H9 (cell line): ENCODE measurements at places on chromosomes 5 and 9.

DNA sequence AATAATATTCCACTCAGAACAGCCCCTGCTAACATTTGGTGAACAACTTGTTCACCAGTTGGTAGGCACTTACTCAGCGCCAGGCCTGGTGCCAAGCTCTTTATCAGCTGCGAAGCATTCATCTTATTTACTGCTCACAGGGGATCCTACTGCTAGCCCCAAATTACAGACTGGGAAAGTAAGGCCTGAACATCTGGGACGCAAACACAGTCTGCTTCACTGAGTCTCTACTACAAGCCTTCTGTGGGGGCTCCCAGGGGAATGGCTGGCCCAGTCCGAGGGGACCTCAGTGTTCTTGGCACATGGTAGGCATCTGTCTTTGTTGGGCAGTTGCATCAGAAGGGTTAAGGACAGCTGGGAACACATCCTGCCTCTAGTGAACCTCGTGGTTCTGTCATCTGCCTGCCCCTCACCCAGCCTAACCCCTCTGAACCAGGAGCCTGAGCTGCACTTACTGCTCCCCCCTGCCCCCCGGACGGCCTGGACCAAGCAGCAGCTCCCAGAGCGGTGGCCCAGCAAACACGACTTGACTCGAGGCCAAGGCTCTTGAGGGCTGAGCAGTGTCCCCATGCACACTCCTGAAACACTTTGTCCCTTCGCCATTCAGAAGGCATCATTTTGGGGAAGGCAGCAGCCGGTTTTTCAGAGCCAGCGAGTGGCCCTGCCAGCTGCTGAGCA, at the start of gene PHYHD1:
Gene PHYHD1 (plus strand): TSS at position 602 of the 678 bp plus-strand sequence. CDS start 1,342 bp downstream, outside the sequence.
- DNase-seq = no peak

DNA sequence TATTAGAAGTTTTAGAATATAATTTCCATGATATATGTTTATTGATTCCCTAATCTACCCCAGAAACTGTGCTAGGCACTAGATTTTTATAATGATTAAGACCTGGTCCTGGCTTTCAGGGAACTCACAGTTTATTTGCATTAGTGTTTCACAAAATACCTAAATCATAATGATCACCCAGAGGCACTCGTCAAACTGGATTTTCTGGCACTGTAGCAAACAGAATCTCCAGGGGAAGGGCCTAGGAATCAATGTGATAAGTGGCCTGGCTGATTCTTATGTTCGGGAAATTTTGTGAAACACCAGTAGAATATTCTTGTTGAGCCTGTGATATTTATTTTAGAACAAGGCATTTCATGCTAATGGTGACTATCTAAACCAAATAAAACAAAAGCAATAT, 37.4 kb upstream of the SRP19 start:
- DNase-seq = no peak

DNA sequence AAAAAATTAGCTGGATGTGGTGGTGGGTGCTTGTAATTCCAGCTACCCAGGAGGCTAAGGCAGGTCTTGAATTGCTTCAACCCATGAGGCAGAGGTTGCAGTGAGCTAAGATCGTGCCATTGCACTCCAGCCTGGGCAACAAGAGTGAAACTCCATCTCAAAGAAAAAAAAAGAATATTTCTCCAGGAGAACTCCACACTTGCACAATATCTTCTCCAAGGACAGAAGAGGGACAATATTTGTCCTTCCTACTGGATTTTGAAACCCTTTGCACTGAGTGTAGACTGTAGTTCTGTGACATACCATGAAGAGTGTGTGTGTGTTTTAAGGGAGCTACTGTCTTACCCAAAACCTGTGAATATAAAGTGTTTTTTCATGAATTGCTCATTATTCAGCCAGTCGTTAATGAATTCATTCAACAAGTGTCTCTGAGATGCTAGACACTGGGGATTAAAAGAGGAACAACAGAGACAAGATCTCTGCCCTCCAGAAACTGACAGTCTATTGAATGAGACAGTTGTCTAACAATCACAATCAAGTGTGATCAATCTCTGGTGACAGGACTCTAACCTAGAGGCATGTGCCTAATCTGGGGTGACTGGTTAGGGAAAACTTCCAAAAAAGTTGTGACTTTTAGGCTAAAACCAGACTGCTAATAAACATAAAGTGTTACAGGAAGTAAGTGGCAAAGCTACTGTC, 9.8 kb upstream of the UBE2D2 start:
- no peak for DNase-seq

- DNase-seq = no peak
Observed at GRCh38 chr5:142499591-142500226, 174.9 kb upstream of the SPRY4 start.

- no peak for DNase-seq
Observed at GRCh38 chr9:78144663-78145377, 91.1 kb upstream of the CEP78 start.

- no peak for DNase-seq
Observed at GRCh38 chr9:114619191-114619761, 8.2 kb downstream of the TMEM268 start.

DNA sequence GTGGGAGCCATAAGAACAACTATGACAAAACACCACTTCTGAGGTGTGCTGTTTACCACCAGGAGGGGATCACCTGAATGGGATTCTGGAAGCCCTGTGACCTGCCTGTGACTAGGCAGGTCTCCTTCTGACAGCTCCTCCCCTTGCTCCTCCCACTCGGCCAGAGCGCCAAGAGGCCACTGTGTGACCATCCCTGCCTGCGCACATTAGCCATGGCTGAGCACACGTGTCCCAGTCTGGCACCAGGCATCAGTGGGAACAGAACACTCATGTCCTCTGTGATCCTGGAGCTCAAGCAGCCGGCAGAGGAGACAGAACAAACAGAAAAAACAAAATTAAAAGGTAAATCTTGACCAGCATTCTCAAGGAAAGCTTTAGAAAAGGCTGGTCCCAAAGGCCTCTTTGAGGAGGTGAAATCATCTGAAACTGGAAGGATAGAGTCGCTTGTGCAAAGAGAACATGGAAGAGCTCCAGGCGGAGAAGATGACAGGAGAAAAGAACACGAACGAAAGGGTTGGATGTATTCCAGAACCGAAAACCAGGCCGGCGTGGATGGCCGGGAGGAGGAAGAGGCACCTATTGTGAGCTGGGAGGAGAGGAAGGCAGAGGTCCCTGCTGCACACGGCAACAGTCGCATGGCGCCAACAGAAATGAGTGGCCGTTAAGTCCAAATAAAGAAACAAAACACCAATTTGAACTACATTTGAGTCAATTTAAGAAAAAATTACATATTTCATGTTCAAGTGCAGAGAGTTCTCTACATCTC, 5.1 kb downstream of the MED10 start:
- peak; percentile 20 for DNase-seq

DNA sequence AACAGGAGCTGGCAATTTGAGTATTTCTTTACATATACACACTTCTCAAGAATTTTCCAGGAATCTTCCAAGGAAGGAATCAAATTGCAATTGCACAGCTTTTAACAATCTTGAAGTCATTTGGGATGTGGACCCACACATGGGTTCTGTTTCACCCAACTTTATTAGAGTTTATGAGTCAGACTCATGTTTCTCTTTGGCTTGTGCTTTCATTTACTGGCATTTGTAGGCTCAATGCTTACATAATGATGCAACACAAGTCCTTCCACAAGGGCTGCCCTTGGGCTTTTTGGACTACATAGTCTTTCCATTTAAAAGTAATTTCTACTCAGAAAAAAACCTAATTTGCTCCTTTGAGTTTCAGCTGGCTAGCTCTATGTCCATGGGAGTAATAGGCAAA, 4.6 kb upstream of the CDC37L1 start:
- DNase-seq = no peak

GRCh38 chr5:129972465-129973141, 68.3 kb downstream of the CHSY3 start:
- no peak for DNase-seq

DNA sequence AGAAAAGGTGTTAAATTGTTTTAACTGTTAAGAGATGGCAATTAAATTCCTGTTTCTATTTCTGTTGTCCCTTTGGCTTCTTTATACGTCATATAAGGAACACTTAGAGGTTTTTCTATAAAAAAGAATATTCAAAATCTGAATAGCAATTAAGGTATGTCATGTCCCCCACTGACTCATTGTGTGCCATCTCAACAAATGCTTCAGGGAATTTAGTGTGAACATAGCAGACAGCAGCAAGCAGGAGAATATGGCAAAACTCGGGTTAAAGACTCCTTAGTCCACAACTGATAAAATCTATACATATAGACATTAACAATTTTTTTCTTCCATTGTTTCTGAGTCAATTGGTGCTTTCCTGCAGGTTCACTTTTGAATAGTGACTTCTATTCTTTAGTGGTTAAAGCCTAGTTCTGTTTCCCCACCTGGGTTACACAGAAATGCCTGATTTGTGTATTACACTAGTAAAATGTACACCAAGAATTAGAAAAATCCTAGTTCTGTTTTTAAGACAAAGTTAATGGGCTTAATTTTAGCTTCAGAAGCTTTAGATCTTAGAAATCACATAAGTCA, 17.9 kb upstream of the RPS23 start:
- DNase-seq = no peak

GRCh38 chr5:31382051-31382878, 149.6 kb downstream of the DROSHA start:
- no peak for DNase-seq

DNA sequence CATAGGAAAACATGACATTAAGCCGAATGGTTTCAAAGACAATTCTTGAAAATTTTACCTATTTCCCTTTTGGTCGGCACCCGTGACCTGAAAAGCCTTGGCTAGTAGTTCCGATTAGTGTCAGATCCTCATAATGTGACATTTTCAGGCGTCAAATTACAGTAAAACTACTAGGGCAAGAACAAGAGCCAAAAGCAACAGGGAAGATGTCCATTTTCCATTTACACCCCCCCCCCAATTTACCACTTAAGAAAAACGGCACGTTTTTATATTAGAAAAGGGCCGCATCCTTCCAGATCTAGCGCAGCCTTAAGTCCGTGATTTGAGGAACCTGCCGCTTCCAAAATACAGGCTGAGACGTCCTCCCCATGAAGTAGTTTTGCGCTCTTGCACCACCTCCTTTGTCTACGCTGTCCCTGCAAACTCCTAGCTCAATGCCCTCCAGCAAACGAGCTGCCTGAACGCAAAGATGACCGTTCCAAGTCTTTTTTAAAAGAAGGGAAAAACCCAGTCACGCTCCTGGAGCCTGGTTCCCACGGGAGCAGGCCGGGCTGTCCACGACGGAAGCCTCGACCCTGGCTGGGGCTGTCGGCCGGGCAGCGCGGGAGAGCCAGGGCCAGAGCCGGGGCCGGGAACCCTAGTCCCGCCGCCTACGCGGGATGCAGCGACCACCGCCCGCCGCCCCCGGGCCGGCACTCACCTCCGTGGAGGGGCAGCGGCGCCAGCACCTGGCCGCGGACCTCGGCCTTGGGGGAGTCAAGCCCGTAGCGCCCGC, 616 bp downstream of the RNF130 start:
- DNase-seq = no peak
